ENCODE measurements at places on chromosomes 6 and 20.

- no peak for ATAC-seq
These were observed 36.4 kb upstream of the UTRN start for GRCh38 chr6:144248476-144249301.

- peak; percentile 48 for ATAC-seq
These were observed at the start of gene PTK6 for GRCh38 chr20:63536997-63537524. Gene PTK6, minus strand, starts transcription at chr20:63537376. Its CDS starts 62 bp downstream, at chr20:63537314.

- ATAC-seq: no peak
These were observed 112.3 kb downstream of the PFDN4 start for GRCh38 chr20:54320148-54320607.

GRCh38 chr6:142597836-142598235 is 296.0 kb downstream of the ADGRG6 start:
- no peak for ATAC-seq

- ATAC-seq: no peak
These were observed 841.8 kb downstream of the PHF3 start for GRCh38 chr6:64477391-64477790.

DNA sequence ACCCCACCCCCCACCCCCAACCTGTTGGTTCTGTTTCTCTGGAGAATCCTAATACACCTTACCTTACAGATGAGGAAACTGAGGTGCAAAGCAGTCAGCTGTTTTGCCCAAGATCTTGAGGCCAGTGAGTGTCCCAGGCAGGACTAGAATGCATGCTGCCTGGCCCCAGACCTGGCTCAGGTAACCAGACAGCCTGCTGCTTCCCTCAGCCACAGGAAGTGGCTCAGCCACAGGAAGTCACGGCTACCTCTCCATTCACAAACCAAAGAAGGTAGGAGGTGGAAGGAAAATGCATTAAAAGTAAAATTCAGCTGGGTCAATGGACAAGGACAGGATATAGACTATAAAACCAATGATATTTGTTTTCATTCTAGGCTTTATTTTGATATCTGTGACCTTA is 517.6 kb downstream of the CD83 start:
- no peak for ATAC-seq

DNA sequence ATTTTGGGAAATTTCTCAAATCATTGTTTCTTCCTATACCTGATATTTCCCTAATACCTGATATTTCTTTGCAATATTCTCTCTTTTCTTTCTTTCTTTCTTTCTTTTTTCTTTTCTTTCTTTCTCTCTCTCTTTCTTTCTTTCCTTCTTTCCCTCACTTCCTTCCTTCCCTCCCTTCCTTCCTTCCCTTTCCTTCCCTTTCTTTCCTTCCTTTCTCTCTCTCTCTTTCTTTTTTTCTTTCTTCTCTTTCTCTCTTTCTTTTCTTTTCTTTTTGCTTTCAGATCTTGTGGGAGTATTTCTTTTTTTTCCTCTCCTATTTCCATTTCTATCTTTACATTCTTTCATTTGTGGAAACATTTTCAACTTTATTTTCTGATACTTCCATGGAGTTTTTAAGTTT is 76.1 kb upstream of the ANKEF1 start:
- no peak for ATAC-seq

DNA sequence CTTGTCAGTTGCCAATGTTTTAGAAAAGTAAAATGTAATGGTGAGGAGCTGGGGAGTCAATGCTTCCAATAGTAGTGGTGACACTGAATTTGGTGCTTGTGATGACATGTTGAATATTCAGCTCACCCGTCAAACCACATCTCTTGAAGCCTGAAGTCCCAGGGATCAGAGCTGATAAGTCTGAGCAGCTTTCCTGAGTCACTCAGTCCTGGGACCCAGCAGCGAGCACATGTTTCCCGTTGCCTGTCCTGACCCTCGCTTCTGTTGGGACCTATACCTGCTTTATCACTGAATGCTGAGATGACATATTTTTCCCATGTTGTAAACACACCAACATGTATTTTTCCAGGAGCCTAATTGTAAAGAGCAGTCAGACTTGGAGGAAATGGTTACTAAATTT is 693.6 kb downstream of the QKI start:
- peak; percentile 68 for ATAC-seq

DNA sequence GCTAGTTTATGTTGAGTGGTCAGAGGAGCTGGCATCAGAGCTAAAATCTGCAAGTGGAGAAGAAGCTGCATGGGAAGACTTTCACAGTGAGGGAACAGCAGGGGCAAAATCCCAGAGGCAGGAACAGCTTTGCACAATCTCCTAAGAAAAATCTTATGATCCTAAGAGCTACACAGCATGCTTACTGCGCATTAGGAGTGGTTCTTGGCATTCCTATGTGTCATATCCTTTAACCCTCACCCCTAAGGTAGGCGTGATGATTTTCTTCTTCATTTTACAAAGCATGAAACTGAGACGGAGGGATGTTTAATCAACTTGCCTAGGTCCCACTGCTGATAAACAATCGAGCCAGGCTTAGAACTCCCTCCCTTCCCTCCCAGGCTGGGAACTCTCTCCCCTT is 313.6 kb upstream of the SULF2 start:
- no peak for ATAC-seq

Data from esophagus mucosa (tissue), 1 donor.